ENCODE measurements at places on chromosomes 2 and 18.

- no peak for DNase-seq
Observed at GRCh38 chr2:210795506-210795905, 239.1 kb downstream of the CPS1 start.

GRCh38 chr18:62418258-62418657 is 93.1 kb downstream of the TNFRSF11A start:
- DNase-seq = no peak

DNA sequence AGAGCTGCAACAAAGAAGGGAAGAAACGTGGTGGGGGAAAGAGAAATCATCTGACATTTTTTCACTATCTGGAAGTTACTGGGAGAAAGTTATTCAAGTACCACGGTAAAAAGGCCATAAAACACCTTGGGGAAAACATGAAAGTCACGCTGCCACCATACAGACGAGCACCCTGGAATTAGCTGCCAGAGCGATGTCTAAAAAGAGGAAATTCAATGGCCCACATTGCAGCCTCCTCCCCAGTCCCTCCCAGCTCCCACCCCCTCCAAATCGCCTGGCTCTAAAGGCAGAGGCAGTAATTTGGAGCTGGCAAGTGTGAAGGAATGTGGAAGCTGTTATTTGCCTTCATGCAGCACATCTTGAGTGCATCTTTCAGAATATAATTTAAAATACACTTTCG is 192.0 kb downstream of the ALK start:
- no peak for DNase-seq

- DNase-seq = no peak
Observed at GRCh38 chr2:20182241-20182931, 42.5 kb downstream of the SDC1 start.

DNA sequence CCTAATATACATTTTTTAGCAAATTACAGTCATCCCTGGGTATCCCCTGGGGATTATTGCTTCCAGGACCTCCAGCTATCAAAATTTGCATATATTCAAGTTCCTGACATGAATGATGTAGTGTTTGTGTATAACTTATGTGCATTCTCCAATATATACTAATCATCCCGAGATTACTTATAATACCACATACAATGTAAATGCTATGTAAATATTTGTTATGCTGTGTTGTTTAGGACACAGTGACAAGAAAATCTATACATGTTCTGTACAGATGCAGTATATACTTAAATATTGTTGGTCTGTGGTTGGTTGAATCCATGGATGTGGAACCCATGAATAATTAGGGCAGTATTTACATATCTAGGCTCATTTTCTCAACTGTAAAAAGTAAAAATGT is 1060.3 kb downstream of the DSC3 start:
- no peak for DNase-seq

- DNase-seq = no peak
Observed at GRCh38 chr18:76378526-76379215, 116.4 kb downstream of the ZNF516 start.

DNA sequence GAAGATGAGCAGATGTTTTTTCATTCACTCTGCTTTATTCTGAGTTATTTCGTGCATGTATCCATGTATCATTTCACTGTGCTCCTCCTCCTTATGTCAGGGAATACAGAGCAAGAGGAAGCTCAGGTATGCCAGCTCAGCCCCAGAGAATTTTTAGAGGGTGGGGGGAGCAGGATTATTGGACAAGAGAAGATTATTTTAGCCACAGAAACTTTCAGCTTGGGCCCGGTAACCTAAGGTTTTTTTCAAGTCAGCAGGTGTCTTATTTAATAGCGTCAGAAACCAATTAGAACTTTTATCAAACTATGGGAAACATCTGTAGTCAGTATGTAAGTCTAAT is 232.9 kb upstream of the SIX3 start:
- no peak for DNase-seq

DNA sequence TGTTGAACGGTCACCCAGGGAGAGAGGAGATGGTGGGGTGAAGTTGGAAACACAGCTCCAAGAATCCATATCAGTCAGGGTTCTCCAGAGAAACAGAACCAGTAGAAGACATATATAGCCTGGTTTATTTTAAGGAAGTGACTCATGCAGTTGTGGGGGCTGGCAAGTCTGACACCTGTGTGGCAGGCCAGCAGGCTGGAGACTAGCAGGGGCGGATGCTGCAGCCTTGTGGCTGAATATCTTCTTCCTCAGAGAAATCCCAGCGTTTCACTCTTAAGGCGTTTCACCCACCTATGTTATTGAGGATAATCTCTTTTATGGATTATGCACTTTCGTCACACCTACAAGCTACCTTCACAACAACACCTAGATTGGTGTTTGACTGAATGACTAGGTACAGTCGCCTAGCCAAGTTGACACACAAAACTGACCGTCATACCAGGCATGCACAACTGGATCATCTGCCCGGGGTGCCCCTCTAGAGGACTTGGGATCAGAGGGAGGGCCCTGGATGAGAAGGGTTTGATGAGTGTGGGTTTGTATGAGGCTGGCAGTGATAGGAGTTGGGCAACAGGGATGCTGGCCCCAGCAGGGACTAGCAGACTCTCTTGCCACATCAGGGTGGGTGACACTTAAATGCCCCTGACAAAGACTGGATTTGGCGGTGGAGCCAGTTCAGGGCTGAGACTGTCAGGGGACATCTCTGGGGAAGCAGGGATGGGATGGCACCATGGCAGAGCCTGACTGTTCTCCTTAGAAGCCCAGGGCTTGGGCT is 23.4 kb downstream of the MROH2A start:
- peak; percentile 14 for DNase-seq

- no peak for DNase-seq
Observed at GRCh38 chr2:160365716-160366367, 127.8 kb downstream of the RBMS1 start.

DNA sequence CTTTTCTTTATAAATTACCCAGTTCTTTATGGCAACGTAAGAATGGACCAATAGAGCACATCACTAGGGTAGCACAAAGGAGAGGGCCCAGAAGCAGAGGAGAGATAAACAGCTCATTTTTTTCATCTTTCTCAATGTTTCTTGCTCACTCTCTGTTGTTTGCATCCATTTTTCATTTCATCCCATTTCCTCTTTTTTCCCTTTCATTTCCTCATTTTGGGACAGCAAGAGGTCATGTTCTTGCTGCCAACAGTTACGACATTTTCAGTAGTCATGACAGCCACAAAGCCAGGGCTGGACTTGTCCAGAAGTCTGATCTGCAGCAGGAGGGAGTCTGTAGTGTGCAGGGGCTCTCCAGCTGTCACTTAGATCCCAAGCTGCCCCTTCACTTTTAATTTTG is 52.7 kb upstream of the CYP1B1 start:
- DNase-seq = no peak

GRCh38 chr2:57990118-57990725 is 56.4 kb upstream of the VRK2 start:
- DNase-seq = no peak

DNA sequence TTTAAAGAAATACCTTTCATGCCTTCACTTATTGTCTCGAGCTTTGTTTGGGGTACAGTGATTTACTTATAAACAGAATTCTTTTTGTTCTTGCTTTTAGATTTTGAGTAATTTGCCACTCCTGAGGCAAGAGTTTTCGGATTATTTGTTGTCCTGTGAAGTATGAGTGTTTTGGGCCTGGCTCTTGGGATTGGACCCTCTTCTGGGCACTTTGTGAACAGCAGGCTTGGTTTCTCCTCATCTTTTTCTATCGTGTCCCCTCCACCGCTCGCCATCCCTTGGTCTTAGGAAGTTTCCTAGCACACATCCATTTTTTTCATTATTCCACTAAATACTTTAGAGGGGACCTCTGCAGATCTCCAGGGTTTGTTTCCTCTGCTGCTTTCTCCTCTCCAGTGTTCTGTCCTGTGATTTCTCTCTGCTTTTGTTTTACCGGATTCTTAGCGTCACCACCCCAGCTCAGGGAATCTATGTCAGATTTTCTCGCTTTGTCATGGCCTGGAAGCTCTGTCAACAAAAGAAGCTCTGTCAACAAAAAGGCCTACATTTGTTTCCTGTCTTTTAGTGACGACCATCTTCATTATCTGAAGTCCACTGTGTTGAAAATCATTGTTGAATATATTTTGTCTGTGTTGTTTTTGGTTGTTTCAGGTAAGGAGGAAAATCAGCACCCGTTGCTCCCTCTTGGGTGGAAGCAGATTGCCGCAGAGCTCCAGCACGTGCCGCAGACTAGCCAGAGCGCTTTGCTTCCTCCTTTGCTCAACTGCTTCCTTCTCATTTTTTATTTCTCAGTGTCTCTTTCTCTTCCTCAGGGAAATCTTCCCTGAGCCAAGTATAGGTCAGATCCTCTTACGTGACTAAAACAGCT is 27.8 kb downstream of the ANKRD62 start:
- no peak for DNase-seq

DNA sequence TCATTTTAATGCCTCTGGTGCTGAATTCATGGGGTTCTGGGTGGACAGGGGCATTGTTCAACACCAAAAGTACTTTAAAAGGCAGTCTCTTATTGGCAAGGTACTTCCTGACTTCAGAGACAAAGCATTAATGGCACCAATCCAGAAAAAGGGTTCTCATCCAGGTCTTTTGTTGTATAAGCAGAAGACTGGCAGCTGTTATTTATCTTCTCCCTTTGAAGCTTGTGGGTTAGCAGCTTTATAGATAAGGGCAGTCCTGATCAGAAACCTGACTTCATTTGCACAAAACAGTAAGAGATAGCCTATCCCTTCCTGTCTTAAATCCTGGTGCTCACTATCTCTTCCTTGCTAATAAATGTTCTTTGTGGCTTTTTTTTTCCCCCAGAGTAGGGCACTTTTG is 68.8 kb downstream of the VPS54 start:
- no peak for DNase-seq

GRCh38 chr2:39719317-39719716 is 53.6 kb downstream of the TMEM178A start:
- no peak for DNase-seq

DNA sequence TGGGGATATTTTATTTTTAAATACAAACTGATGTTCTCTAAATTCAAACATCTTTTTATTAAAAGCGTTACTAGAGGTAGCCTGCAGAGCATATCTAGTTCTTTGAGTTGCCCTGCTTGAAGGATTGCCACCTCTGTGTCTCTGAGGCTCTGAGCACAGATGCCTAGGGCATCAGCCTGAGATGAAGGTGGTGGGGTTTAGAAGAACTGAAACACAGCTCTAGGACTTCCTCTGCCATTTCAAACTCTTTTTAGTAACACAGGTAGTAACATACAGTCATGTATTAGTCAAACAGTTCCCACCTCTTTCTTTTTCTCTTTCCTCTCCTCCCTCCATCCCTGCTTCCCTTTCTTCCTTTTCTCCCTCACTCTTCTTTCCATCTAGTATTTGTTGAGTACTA is 57.6 kb downstream of the TTC21B start:
- DNase-seq = no peak

DNA sequence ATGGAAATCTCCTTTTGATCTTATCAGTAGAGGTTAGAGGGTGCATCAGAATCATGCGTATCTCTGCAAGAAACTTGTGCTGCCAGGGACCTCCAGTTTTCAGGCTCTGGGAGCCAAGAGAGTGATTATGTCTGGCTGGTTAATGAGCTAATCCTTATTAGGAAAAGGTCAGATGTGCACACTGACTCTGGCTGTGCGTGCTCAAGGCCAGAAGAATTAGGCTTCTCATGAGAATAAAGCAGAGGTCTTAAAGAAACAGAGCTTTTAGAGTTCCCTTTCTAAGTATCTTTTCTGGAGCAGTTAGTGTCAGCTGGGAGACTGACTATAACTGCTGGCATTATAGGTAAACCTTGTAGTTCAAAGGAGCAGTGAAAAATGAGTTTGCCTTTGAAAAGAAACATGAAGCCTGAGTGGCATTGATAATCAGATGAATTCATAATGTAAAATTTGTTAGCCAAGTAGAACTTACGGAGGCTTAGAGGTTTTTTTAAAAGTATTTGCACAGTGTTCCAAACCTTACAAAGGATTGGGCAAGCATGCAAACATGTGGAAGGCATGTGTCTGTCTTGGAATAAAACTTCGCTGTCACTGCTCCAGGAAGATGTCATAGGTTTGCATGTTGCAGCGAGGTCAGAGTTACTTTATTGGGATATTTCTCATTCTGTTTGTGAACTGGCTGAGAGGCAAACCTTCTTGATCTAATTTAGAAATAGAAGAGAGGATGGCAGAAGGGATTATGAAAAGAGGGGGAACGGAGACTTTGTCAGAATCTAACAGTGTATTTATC is 151.7 kb downstream of the ARHGAP28 start:
- no peak for DNase-seq

DNA sequence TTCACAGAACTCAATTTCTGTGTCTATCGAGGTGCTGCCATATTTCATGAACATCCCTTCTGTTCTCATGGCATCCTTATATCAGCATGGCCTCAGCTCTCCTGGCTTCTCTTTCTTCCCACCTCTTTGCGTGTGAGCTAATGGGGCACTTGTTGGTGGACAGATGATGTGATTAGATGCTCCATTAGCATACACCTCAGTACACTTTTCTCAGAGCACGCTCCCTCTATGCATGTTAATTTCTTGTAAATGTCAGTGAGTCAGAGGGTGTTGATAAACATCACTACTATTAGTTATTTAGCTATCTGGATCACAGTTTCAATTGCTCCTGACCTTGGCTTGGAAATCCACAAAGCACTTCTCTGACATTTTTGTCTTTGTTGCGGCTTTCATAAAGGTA is 159.4 kb downstream of the CD8B2 start:
- DNase-seq = no peak

- DNase-seq = no peak
Observed at GRCh38 chr2:150925611-150926010, 336.1 kb downstream of the RBM43 start.

- peak; percentile 90 for DNase-seq
Observed at GRCh38 chr18:48902023-48902855, 48.5 kb downstream of the SMAD7 start.

DNA sequence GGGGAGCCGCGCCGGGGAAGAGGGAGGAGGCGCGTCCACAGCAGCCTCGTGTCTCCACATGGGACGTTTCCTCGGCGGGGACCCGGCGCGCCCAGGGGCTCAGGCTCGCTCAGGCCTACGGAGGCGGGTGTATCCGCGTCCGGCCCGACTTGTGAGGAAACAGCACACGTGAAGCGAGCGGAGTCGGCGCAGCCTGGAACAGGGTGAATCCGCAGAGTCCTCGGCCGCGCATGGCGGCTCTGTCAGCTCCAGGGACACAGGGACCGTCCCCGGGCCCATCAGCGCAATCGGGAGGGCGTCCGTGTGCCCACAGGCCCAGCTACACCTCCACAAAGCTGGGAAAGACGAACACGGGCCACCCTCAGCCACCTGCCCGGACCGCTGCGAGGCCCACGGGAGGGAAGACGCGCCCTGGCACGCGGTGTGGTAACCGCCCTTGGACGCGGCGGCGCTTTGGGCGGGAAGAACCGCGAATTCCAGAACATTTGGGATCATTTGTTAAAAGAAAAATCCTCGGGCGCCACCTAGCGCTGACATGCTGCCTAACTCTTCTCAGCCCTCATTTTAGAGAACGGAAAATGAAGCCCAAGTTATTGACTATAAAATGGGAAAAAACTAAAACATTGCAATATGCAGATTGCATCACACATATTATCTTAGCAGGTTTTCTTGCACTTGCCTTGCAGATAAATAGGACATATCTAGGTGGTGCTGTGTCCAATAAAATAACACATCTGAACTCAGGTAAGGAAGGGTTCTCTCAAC is 40.4 kb downstream of the TMEM18 start:
- no peak for DNase-seq

Data from mesothelial cell of epicardium (in vitro differentiated cells).